ENCODE measurements at places on chromosomes 12 and 14. TPM values are rescaled to one million over a fixed set of nuclear protein-coding genes. Genes with fewer than 3 reads are reported as not detected.

The SLCO1C1 gene
- not detected for total RNA-seq

The TMEM132C gene
- not detected for total RNA-seq

The GLIPR1 gene
- total RNA-seq: 0.52 TPM

The IAPP gene
- not detected for total RNA-seq

The CATSPERB gene
- 0.61 TPM for total RNA-seq

The EGLN3 gene
- 6.8 TPM for total RNA-seq

Measured in HT-29 (cell line).